ENCODE measurements at places on chromosomes 3 and 15.
A peak's percentile ranks its signal among the peaks of the same experiment; 100 is the strongest.

- DNase-seq: no peak
These were observed 54.7 kb downstream of the SLC41A3 start for GRCh38 chr3:126029241-126029640.

DNA sequence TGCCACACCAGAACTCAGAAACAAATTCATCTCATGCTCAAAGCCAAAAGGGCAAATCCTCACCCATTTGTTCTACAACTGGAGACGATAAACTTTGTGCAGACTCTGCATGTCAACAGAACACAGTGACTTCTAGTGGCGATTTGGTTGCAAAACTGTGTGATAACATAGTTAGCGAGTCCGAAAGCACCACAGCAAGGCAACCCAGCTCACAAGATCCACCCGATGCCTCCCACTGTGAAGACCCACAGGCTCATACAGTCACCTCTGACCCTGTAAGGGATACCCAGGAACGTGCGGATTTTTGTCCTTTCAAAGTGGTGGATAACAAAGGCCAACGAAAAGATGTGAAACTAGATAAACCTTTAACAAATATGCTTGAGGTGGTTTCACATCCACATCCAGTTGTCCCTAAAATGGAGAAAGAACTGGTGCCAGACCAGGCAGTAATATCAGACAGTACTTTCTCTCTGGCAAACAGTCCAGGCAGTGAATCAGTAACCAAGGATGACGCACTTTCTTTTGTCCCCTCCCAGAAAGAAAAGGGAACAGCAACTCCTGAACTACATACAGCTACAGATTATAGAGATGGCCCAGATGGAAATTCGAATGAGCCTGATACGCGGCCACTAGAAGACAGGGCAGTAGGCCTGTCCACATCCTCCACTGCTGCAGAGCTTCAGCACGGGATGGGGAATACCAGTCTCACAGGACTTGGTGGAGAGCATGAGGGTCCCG, 199.7 kb downstream of the AKAP13 start:
- peak; percentile 55 for DNase-seq

GRCh38 chr15:37134699-37135131, 34.4 kb upstream of the MEIS2 start:
- DNase-seq: peak; percentile 66

DNA sequence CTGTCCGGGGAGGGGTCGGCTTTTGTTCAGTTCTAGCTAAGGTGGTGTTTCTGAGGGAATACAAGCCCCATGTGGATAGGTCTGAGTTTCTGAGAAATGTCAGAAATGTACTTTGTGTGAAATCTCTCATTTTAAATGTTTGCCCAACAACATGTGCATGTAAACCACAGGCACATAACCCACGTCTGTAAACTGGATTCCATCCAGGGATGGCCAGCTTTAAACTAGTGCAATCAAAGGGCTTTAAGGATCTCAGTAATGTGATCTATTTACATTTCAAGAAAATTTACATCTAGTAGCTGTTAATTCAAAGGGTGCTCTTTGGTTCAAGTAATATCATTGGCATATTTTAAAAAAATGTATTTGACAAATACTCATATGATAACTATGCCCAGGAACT, 52.0 kb downstream of the POLR2M start:
- no peak for DNase-seq

DNA sequence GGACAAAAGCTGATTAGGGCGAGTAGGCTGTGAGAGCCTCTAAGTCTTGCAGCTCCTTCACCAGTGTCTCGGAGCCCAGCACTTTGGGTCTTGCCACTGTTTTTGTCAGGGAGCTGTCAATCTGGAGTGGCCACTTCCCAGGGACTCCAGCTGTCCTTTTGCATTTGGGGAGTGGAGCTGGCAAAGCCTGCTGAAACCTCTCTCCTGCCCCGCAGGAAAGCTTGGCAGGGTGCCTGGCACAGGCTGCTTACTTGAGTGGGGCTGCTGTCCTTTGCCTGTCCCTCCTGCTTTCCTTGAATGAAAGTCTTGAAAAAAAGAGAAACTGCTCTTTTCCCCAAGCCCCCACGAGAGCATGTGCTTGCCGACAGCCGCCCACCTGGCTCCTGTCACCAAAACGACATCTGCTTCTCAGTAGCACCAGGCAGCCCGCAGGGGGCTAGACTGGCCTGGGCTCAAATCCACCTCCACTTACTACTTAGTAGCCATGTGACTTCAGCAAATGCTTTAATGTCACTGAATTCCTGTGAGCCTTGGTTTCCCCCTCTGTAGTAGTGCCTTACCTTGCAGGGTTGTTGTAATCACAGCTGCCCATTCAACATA, 13.7 kb downstream of the USP13 start:
- peak; percentile 29 for DNase-seq

DNA sequence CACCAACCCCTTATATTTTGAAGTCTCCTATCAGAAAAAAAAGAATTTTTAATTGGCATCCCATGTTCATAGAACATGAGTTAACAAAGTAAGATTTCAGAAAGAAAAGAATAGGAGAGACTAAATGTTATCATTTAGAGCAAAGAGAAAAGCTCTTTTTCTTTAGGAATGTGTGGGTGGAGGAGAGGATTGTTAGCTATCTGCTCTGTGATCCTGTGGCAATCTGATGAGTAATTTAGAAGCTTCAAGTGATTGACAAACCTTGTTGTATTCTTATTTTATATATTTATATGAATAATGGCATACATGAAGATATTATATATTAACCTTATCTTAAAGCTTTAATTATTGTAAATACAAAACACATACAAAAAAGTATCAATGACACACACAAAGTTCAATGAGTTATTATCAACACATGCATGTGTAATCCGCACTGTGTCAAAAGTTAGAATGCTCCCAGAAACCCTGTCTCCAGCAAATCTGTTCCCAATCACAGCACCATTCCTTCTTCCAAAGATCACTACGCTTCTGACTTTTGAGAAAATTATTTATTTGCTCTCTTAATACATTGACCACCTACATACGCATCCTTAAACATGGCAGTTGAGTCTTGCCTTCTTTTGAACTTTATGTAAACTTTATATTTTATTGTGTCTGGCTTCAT, 907.4 kb downstream of the MCTP2 start:
- DNase-seq: no peak

- no peak for DNase-seq
These were observed 1114.1 kb downstream of the ROBO2 start for GRCh38 chr3:78153973-78154372.

- no peak for DNase-seq
These were observed 55.8 kb upstream of the PRR23E start for GRCh38 chr3:127137113-127137512.

DNA sequence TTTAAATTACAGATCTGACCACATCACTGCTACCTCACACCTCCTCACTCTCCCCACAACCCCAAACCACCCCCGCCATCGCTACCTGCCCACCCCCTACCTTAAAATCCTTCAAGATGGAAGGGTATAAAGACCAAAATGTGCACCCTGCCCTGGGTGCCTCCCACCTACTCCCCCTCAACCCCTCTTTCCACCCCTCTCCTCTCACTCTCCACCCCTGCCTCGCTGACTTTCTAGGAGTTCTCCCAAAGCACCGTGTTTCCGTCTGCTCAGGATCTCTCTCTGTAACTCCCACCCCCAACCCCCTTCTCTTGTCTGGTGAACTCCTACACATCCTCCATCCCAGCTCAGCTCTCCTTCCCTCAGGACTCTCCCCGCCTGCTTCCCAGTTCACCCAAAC, 69.1 kb downstream of the MEGF11 start:
- no peak for DNase-seq

GRCh38 chr3:89467898-89468363, 360.5 kb downstream of the EPHA3 start:
- DNase-seq: no peak

DNA sequence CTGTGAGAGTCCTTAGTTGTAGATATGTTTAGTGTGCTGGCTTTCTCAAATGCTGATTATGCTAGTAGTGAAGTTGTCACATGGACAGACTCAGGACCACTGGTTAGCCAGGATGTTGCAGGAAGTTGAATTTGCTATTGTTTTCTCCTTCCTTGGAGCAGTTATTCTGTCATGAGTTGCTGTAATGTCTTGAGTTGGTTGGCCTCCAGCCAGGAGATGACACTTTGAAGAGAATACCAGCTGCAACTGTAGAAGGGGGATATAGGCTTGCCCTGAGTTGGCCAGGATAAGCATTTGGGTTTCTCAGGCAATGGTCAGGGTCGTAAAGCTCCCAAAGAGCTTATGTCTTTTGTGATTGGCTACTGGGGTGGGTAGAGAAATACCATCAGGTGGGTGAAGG, 206.7 kb downstream of the ZNF621 start:
- no peak for DNase-seq

GRCh38 chr3:169505577-169506230, 157.8 kb downstream of the MECOM start:
- DNase-seq: no peak

DNA sequence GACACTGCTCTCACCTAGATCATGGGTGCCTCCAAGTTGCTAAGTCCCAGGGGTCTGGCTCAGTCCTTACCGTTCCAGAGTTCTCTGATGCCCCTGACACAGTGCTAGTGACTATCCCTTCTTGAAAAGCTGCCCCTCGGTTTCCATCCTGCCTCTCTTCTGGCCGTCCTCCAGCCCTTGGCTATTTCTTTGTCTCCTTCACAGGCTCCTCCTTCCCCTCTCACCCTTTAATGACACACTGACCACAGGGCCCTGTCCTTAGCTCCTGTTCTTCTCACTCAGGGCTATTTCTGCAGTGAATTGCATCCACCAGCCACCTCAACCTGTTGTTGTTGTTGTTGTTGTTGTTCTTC, 31.1 kb downstream of the SLC28A1 start:
- DNase-seq: no peak

GRCh38 chr3:88321363-88322050, 171.7 kb downstream of the C3orf38 start:
- DNase-seq: no peak

DNA sequence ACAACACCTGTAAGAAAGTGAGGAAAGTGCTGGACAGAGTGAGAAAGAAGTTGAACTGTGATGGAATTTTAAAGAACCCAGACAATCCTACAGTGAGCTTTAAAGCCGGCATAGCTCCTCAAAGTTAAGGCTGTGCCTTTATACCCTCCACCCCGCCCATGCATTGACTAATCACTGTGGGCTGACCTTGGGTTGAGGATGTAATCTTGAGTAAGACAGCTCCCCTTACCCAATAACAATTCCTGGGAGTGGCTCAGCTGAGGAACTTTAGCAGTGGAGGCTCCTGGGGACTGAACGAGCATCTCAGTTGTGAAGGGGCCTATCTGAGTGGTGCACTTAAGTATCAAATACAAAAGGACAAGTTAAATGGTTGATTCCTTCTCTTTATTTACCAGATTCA, 35.7 kb upstream of the ZNF770 start:
- DNase-seq: no peak

DNA sequence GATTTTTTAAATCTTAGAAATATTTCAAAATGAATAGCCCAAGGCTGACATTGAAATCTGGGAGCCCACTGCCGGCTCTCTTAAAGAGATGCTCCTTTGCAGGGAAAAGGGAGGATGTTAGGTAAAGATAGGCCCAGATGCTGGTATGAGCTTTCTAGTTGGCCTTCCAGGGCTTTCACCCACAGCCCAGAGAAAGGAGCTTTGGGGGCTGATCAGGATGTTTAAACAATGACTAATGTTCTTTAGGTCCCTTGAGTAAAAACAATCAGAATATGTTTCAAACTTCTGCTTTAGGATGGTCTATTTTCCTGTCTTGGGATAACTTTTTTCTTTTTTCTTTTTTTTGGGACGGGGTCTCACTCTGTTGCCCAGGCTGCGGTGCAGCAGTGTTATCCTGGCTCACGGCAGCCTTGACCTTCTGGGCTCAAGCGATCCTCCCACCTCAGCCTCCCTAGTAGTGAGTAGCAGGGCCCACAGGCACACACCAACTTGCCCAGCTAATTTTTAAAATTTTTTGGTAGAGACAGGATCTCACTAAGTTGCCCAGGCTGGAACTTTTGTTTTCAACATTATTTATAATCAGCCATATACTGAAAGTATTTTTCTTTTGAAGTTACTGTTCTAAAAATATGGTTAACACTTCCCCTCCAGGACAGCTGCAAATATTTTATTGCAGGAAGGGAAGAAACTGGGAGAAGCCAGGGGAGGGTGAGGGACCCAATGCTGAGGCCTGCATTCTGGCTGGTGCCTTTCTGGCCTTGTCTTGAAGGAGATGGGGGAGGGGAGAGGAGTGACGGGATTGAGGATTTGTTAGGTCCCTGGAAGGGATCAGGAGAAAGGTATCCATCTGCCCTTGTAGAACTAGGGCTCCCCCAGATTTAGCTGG, 70.1 kb downstream of the TRAK1 start:
- DNase-seq: peak; percentile 46

DNA sequence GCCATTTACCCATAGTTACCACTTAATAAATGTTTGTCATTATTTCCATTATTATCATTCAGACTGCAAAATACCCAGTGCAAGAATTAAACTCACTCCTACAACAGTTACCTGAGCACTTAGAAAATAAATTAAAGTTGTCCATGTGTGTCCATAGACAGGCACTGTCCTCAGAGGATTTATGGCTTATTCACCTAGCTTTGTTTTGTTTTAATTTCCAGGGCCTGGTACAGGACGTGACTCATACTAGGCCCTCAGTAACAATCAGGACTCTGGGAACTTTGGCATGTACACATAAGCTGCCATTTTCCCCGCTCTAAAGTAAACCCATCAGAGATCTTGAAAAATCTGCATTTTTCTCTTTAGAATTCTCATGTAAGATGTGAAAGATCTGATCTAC, 458.5 kb upstream of the ARRDC4 start:
- DNase-seq: peak; percentile 59

DNA sequence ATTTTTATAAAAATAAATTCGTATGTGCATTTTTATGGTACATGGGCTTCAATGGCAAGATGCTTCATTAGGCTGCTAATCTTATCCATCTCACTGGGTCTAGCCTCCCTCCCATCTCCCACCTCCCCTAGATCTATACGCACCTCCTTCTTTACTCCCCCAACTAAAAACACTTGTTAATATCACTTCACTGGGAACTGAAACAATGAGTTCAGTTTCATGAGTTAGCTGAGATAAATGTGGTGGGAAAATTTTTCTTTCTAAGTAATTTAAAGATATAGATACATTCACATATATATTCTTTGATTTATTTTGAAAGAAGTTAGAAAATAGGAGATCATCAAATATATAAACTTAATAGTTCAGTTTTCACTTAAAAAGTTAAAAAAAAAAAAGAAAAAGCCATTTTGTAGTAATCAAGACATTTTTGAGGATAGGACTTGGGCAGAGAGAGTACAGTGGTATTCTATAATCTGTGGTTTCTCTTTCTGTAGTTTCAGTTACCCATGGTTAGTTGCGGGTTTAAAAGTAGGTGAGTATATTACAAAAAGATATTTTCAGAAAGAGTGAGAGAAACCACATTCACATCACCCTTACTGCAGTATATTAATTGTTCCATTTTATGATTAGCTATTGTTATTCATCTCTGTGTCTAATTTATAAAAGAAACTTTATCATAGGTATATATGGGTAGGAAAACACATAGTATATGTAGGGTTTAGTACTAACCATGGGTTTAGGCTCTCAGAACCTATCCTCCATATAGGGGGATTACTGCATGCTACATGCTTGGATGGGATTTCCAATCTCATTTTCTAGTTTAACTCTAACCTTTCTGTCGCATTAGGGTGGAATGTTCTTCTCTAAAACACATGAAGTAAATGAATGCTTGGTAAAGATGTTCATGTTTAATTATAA, 316.0 kb upstream of the CBLB start:
- DNase-seq: no peak

All from lung microvascular endothelial cell (primary cell).